T follicular helper cell (primary cell): ENCODE measurements at places on chromosomes 13 and 19.
A peak's percentile ranks its signal among the peaks of the same experiment; 100 is the strongest.

- no peak for DNase-seq
These were observed 10.8 kb upstream of the ILF3 start for GRCh38 chr19:10643172-10643967.

GRCh38 chr13:94416454-94417080 is 62.9 kb downstream of the DCT start:
- DNase-seq, result no peak

GRCh38 chr19:14686411-14686810 is 3.4 kb upstream of the ZNF333 start:
- DNase-seq, result no peak

GRCh38 chr19:45972947-45973540 is 621 bp downstream of the NOVA2 start:
- no peak for DNase-seq

DNA sequence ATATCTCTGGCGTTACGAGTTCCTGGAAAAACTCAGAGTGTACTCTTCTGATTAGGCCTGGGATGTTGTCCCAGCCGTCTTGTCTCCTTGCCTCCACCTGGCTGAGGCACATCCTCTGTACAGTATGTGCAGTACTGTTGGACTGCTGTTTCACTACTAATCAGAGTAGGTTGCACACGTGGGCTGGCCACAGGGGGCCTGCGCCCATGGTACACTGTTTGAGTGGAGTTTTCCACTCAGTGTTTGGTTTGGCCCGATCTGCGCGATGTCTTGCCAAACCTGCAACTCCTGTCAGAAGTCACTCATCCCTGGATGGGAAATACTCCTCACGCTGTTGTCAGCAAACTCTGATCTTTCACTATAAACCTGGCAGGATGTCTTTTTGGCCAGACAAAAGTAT is 189.6 kb upstream of the CSNK1A1L start:
- DNase-seq, result no peak

GRCh38 chr19:8371011-8371804 is 7.3 kb downstream of the ANGPTL4 start:
- no peak for DNase-seq

- DNase-seq, result no peak
These were observed 30.2 kb upstream of the HTR2A start for GRCh38 chr13:46926916-46927590.

DNA sequence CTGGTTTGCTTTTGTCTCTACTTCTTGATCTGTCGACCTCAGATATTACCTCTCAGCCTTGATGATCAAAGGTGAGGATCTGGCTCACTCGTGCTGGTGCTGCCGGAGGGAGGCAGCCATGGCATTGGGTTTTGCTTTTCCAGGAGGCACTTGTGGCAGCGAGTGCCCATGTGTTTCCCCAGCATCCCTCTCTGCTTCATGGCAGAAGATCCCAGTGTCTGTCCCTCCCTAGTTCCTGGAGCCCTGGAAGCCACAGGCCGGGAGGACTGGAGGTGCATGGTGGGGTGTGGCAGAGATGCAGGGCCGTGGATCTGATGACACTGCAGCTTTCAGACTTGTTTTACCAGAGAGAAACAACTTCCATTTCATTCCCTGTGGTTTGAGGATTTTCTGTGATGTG is 47.5 kb downstream of the ANKRD10 start:
- DNase-seq, result no peak

- DNase-seq, result no peak
These were observed 56.3 kb upstream of the UBAC2 start for GRCh38 chr13:99144306-99144705.

DNA sequence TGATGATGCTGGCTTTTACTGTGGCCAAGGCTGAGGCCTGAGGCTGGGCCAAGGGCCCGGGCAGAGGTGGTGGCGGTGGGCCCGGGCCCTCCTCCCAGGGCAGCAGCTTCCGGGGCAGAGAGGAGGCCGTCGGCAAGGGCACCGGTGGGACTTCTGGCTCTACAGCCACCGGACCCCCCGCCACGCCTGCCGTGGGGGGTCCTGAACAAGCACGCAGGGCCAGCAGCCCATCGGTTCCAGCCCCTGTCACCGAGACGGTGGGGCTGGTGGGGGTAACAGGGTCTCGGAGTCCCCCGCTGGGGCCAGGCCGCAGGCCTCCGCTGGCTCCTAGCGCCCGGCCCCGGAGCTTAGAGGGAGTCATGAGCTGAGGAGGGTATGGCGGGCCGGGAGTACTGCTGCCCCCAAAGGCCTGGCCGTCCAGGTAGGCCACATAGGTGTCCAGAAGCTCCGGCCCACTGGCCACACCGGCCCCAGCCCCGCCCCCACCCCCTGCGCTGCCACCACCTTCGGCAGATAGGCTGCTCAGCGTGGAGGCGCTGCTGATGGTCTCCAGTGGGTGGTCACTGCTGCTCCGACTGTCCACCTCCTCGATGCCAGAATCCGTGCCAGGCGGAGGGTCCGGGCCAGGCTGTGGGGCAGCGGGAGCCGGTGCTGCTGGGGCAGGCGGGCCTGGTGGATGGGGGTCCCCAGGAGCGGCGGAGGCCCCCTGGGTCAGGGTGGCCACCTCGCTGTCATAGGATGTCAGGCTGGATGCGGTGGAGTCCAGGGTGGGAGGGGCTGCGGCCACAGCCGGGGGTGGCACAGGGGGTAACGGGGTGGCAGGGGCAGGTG is 17.3 kb downstream of the C19orf81 start:
- no peak for DNase-seq

DNA sequence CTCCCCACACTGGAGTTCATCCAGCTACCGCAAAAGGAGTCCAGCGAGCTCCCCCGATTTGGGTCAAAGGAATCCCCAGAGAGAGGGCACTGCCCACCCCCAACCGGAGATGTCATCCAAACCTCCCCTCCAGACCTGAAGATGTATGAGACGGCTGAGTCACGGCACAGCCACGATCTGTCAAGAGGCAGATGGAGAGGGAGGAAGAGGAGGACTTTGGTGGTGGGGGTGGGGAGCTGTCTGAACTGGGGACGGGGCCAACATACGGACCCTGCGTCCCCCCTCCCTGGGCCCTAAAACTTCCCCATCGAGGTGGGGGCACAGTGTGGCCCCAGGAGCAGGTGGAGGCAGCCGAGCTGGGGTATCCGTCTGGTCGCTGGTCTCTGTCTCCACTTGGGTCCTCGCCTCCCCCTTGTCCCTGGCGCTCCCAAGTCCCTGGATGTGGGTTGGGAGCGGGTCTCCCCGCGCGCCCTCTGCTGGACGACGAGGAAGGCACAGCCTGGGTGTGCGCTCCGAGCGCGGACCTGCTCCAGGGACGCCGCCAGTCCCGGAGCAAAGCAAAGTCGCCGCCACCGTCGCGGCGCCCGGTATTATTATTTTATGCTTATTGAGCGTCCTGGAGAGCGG is 3.8 kb downstream of the PDE4A start:
- DNase-seq, result no peak

DNA sequence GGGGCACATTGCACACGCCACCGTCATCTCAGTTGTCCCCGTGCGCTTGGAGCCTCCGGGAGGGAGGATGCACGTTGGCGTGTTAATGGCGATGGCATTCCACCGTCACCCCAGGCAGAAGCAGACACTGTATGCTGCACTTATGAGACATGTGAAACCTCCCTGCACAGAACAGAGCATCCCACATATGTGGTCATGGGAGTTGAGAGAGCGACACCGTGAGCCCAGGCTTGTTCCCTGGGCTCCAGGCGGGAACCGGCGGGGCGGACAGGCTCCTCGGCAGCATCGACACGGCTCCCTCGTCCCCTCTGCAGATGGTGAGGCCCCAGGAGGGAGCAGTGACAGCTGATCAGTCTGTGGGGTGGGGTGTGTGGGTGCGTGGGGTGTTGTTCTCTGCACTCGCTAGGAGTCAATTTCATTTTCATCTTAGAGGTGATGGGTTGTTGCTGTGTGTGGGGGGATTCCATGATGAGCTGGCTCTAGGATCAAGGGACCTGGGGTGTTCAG is 40.4 kb downstream of the CRTC1 start:
- DNase-seq, result no peak

GRCh38 chr13:100954430-100955305 is 280.1 kb upstream of the TMTC4 start:
- no peak for DNase-seq

DNA sequence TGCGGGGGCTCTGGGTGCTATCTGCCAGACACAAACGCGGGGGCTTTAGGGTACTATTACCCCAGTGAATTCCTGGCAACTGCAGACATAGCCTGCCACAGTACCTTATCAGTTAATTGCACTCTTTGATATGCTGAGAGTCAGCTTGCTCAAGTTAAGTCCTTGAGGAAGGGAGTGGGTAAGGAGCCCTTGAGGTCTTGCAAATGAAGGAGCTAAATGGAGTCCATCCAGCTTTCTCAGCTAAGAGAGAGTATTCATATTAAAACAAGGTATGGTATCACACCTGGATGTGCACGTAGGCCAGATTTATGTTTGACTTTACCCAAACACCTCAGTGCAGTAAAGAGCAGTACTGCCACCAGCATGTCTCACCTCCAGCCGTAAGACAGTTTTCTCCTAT is 11.5 kb upstream of the ZNF606 start:
- DNase-seq, result no peak

DNA sequence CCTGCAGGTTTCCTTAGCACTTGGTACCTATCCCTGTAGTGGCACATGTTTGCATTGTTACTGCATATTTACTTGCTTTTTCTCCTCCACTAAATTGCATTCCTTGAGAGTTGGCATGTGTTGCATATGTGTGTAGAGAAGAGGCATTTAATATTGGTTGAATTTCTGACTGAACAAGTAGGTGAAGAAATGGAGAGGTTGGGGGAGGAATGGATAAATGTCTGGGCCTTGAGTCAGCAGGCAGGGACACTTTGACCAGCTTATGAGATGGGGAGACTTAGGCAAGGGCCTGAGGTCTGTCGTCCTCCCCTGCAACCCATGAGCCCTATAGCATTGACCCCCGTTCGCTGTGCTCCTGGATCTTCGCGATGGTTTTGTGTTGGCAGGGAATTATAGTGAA is 2.0 kb upstream of the GPR18 start:
- DNase-seq, result no peak

GRCh38 chr13:112892426-112893206 is 76.4 kb upstream of the MCF2L start:
- no peak for DNase-seq

- peak; percentile 12 for DNase-seq
These were observed 4.3 kb upstream of the DUXA start for GRCh38 chr19:57171551-57172081.

GRCh38 chr13:37899753-37900152 is 30.2 kb upstream of the TRPC4 start:
- no peak for DNase-seq

GRCh38 chr19:15037586-15037985 is 11.7 kb upstream of the CASP14 start:
- DNase-seq, result no peak

DNA sequence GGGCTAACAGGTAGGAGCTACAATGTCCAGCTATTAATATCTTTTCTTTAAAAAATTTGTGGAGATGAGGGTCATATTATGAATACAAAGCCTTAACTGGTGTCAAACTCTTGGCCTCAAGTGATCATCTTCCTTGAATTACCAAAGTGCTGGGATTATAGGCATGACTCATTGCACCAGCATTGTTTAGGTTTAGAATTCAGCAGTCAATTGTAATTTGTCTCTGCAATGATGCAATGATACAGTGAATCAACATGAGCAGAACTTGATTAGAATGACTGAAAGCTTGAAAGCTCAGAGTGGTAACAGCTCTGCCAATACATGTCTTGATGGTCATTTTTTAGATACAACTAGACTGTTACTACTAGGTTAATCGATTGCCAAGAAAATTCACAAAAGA is 752.8 kb upstream of the MIR17HG start:
- no peak for DNase-seq

DNA sequence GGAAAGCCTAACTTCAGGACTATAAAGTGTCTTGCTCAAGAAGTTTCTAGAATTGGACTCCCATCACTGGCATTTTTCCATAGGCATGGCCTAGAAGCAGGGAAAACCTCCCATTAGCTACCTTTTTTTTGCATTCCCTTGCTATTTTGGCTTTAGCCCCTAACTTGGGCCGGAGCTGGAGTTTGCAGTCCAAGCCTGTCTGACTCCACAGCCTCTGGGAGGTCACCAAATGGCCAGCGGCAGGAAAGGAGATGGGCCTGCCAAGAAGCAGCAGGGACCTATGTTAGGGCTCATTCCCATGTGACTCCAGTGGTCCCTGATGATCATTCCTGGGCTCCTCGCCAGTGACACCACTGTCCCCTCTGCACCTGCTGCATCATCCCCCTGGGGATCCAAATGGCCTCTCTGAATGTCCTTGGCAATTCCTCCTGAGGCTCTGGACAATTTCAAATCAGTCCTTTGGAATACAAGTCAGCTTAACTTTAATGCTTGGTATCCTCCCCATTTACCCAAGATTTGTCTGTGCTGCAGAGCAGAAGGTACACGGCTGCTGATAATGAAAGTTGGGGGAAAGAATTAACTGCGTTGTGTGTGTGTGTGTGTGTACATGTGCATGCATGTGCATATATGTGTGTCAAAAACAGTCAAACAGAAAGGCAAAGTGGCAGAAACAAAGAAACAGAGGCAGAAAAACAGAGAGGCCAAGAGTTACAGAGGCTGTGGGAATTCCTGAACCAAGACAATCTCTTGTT is 69.8 kb upstream of the SERP2 start:
- no peak for DNase-seq

DNA sequence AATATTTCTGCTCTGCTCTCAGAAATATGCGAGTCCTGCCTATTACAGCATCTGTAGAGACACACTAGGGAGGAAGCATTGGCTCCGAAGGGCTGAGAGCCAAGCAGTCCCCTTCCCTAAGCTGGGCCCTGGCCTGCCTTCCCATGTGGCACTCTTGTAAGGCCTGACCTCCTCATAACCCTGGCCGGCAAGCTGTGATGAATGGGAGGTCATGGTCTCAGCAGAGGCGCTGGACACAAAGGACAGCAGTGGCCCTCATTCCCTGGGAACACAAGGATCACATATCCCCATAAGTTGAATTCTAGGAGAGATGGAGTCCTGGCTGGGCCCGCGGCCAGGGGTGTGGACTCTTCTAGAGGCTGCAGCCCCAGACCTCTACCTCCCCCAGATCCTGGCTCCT is 483.3 kb downstream of the ZNF536 start:
- DNase-seq, result no peak

GRCh38 chr19:5700455-5701092 is 10.5 kb downstream of the RPL36 start:
- DNase-seq, result no peak

GRCh38 chr19:1942078-1942933 is 1.3 kb downstream of the CSNK1G2 start:
- DNase-seq, result peak; percentile 71
